ENCODE measurements at places on chromosomes 2 and 18.

DNA sequence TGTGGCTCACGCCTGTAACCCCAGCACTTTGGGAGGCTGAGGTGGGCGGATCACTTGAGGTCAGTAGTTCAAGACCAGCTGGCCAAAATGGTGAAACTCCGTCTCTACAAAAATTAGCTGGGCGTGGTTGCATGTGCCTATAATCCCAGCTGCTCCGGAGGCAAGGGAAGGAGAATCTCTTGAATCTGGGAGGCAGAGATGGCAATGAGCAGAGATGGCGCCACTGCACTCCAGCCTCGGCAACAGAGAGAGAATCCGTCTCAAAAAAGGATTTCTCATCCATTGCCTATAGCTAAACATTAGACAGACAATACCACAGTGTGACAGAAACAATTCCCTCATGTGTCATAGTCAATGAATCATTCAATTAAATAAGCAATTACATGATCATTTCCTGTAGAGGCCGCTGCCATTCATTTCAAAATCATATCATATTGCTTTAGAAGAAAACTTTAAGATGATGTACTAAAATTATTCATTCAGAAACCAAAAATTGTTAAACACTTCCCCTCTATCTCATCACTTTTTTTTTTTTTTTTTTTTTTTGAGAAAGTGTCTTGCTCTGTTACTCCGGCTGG is 69.5 kb upstream of the TGIF1 start:
- no peaks in the 10 kb centered on the region for H3K36me3 ChIP-seq
- no peak for DNase-seq
- no peak overlapping the region for H3K4me3 ChIP-seq
- peaks cover 5% of the 10 kb centered on the region for H3K27me3 ChIP-seq

DNA sequence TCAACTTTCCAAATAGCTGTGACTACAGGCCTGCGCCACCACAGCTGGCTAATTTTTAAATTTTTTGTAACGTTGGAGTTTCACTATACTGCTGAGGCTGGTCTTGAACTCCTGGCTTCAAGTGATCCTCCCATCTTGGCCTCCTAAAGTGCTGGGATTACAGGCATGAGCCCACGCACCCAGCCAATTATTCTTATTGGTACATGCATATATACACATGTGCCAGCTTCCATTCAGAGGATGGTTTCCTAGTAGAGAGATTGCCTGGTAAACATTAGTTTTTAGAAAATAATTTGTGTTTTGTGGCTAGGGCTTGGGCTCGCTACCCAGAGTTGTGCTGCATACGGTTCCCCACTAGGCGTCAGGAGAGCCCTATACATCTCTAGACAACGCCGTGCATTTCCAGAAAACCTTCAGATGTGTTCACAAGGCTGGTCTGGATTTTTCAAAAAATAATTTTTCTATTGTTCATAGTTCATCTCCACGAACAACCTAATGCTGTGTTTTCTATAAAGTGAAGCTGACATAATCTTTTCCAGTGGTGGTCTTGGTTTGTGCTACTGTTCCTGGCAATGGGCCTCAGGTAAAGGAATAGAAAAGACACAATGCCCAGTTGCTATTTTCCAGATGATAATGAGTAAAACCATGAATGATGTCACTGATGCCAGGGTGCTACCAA is 14.6 kb upstream of the AFG3L2 start:
- H3K36me3 ChIP-seq, result no peaks in the 10 kb centered on the region
- H3K27ac ChIP-seq, result no peak overlapping the region
- peaks cover 8% of the 10 kb centered on the region for H3K27me3 ChIP-seq
- H3K4me1 ChIP-seq, result no peaks in the 10 kb centered on the region

GRCh38 chr2:186883666-186884065 is 34.7 kb upstream of the ZSWIM2 start:
- no peak for DNase-seq
- peaks cover 10% of the 10 kb centered on the region for H3K36me3 ChIP-seq
- no peak overlapping the region for H3K4me3 ChIP-seq
- H3K27ac ChIP-seq, result no peak overlapping the region
- no peaks in the 10 kb centered on the region for H3K4me1 ChIP-seq
- no peaks in the 10 kb centered on the region for H3K27me3 ChIP-seq

DNA sequence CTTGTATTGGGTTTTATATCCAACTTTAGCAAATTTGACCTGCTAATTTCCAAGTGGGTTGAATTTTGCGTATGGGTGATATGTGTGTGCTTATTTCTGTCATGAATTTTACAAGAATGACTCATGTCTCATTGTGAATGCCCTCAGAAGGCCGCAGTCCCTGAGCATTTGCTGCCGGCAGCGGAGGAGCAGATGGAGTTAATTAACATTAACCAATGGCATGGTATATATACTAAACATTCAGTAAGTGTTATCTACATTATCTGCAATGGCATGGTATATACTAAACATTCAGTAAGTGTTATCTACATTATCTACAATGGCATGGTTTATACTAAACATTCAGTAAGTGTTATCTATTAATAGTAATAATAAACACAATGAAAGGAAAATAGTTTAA is 90.1 kb downstream of the DOK6 start:
- no peak overlapping the region for H3K27ac ChIP-seq
- H3K4me3 ChIP-seq, result no peak overlapping the region
- no peaks in the 10 kb centered on the region for H3K27me3 ChIP-seq
- no peaks in the 10 kb centered on the region for H3K36me3 ChIP-seq

All from naive B cell (primary cell).